ENCODE measurements at places on chromosomes 11 and 22.

- DNase-seq: no peak
- no peaks in the 10 kb centered on the region for H3K27me3 ChIP-seq
- no peaks in the 10 kb centered on the region for H3K4me1 ChIP-seq
- no peak overlapping the region for H3K27ac ChIP-seq
- no peak overlapping the region for H3K4me3 ChIP-seq
Measured at GRCh38 chr11:19558189-19558986, 154.2 kb upstream of the NAV2 start.

DNA sequence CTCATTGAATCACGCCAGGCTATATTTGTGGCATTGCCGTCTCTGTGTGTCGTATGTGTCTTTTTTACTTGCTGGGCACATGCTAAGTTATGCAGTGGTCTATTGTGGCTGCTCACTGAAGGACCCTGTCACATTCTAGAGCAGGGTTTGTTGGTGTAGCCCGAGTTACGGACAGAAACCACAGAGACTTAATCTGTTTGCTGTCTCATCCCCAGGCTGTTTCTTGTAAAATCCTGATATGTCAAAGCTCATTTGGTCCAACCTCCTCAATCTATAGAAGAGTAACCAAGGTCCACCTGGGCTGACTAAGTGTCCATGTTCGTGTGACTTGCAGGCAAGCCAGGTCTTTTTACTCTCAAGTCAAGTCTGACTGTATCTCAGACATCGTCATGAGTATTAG, 5.0 kb downstream of the DPF2 start:
- H3K4me1 ChIP-seq: peaks cover 13% of the 10 kb centered on the region
- H3K36me3 ChIP-seq: peaks cover 50% of the 10 kb centered on the region
- H3K4me3 ChIP-seq: no peak overlapping the region
- H3K27ac ChIP-seq: no peak overlapping the region

DNA sequence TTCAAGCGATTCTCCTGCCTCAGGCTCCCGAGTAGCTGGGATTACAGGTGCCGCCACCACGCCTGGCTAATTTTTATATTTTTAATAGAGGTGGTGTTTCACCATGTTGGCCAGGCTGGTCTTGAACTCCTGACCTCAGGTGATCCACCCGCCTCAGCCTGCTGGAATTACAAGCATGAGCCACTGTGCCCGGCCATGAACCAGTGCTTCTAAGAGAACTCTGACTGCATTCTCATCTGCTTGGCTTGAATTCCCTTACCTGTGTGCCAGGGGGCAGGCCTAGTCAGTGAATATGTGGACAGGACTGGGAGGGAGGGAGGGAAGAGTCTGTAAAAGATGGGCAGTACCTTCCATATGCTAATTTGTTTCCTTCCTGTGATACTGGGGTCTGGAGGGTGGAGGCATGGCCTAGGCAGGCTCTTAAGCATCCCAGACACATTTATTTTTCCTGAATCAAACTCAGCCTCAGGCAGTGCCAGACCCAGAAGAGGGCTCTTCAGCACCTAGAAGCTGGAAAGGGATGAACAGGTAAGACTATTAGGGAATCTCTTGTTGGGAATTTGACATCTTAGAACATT, 6.6 kb downstream of the RPS25 start:
- H3K27me3 ChIP-seq: no peaks in the 10 kb centered on the region
- no peak for DNase-seq
- H3K4me3 ChIP-seq: no peak overlapping the region
- H3K4me1 ChIP-seq: peaks cover 9% of the 10 kb centered on the region

DNA sequence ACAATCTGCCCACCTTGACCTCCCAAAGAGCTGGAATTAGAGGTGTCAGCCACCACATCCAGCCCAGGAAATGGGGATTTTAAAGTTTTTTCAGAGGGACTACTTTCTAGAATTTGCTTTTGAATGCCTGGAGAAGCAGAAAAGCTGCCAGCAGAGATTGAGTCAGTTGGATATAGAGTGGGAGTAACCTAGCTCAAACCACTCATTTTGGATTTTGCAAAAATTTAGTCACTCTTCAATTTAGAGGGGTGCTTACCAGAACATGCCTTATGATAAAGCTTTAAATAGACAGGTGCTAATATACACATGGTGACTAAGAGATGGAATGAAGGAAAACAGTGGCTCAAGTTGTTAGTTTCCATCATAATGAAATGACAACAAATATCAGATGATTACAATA, 26.5 kb upstream of the PSMA1 start:
- H3K27ac ChIP-seq: no peak overlapping the region
- H3K36me3 ChIP-seq: no peaks in the 10 kb centered on the region
- H3K27me3 ChIP-seq: peaks cover 3% of the 10 kb centered on the region
- no peaks in the 10 kb centered on the region for H3K4me1 ChIP-seq

- no peak overlapping the region for H3K27ac ChIP-seq
- peaks cover 42% of the 10 kb centered on the region for H3K27me3 ChIP-seq
- no peak for DNase-seq
- no peak overlapping the region for H3K4me3 ChIP-seq
- H3K4me1 ChIP-seq: peaks cover 13% of the 10 kb centered on the region
Measured at GRCh38 chr11:120562806-120563425, 51.4 kb downstream of the GRIK4 start.

DNA sequence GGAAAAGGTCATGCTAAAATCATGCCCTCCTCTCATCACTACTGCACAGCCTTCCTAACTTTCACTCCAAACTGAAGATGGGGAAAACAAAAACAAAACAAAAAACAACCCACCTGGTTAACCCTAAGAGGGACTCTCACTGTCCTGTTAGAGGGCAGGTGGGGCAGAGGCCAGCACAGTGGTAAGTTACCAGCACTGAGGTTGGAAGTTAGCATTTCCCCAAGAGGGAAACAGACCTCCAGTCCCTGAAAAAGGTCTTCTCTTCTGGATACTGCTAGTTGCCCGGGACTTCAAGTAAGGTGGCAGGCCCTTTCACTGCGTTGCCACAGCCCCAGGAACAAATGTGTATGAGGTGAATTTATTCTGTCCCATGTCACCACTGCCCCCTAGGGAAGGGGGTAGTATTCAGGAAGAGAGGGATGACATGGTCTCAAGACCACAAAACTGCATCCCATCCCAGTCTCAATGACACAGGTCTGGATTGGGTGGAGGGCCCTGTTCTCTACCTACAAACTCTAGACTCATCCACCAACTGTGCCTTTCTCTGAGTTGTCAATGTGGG, 792 bp upstream of the ADAMTS8 start:
- H3K4me1 ChIP-seq: peaks cover 17% of the 10 kb centered on the region

DNA sequence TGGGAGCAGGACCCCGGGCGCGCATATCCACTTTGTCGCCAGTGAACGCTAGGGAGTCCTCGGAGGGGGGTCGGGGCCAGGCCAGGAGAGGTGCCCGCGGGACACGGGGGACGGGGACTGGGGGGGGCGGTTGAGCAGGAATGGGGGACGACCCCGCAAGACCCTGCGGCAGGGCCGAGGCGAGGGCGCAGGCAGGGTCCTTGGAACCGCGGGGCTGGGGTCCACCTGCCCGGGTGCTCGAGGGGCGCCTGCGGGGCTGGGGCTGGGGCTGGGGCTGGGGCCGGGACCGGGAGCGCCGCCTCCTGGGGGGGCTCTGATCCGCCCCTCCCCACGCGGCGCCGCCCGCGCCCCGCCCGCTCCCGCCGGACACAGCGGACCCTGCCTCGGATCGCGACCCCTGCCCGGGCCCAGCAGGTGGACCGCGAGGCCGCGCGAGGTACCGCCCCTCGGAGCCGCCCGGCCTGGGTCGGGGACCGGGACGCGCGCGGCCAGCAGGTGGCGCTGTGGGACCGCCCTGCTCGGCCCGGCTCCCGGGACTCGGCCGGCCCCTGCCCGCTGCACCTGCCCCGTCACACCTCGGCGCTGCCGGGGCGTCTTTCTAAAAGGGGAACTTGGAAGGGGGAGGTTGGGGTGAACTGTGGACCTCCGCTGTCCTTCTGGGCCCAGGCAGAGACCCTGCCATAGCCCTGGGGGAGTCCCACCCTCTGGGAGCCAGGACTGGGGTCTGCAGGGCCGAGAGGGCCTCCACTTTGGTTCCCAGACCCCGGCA, 11.0 kb downstream of the CRELD2 start:
- no peaks in the 10 kb centered on the region for H3K36me3 ChIP-seq
- peak overlapping the region; percentile 21 for H3K4me3 ChIP-seq
- DNase-seq: peak; percentile 93

DNA sequence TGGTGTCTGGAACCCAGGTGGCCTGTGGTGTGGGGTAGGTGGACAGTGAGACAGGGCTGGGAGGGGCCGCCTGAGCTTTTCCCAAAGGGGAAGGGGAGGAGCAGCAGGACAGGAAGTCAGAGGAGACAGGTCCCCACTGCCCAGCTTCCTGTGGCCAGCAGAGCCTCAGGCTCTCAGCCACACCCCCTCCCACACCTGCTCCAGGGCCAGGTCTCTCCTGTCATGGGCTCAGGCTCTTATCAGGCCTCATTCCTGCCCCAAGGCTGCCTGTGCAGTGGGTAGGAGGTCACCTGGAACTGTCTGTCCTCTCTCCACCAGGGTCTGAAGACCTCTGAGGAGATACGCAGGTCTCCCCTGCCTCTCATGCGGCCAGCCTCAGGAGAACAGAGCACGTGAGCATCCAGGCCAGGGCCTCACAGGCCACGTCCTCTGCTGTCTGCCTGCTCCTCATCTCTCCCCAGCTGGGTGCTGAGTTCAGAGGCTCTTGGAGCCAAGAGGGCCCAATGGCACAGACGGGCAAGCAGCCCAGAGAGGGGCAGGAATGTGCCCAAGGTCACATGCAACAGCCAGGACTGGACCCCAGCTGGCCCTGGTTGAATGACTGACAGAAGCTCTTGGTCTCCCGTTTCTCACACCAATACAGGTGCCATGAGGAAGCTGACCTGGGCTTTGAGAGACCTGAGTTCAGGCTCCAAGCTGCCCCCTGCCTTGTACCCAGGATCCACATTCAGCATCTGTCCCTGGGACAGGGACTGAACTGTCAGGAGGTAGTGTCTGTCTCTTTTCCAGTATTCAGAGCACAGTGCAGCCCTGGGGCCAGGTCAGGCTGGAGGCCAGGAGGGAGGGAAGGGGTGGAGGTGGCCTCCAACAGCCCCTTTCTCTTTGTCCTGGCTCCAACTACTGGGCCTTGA, 16.7 kb downstream of the STARD10 start:
- DNase-seq: no peak
- no peak overlapping the region for H3K27ac ChIP-seq
- no peaks in the 10 kb centered on the region for H3K27me3 ChIP-seq
- peaks cover 20% of the 10 kb centered on the region for H3K4me1 ChIP-seq

DNA sequence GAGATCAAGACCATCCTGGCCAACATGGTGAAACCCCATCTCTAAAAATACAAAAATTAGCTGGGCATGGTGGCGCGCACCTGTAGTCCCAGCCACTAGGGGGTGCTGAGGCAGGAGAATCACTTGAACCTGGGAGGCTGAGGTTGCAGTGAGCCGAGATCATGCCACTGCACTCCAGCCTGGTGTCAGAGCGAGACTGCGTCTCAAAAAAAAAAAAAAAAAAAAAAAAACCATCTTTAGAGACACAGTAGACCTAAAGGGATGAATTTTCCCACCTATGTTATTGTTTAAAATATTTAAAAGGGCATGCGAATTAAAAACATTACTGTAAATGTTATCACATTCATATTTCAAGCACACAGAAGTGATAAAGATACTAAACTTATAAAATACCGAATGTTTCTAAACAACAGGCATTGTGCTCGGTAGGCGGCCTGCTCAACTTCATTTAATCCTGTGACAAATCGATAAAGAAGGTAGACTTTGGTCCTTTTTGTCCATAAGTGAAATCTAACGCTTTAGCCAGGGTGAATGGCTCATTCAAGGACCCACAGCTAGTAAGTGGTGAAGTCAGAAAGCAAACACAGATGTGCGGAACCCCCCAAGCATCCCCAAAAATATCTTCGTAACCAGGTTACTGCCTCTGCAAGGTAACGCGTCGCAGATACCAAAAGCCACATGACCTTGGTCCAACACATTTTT, 16.1 kb downstream of the NCAPD3 start:
- no peaks in the 10 kb centered on the region for H3K4me1 ChIP-seq
- H3K27ac ChIP-seq: no peak overlapping the region
- DNase-seq: peak; percentile 60
- no peak overlapping the region for H3K4me3 ChIP-seq
- H3K36me3 ChIP-seq: peaks cover 41% of the 10 kb centered on the region

DNA sequence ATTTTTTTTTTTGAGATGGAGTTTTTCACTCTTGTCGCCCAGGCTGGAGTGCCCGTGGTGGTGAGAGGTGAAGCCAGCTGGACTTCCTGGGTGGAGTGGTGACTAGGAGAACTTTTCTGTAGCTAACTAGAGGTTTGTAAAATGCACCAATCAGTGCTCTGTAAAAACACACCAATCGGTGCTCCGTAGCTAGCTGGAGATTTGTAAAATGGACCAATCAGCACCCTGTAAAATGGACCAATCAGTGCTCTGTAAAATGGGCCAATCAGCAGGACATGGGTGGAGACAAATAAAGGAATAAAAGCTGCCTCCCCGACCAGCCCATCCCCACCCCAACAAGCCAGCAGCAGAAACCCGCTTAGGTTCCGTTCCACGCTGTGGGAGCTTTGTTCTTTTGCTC, 4.4 kb upstream of the RAPSN start:
- no peaks in the 10 kb centered on the region for H3K4me1 ChIP-seq
- DNase-seq: no peak
- no peak overlapping the region for H3K4me3 ChIP-seq
- no peaks in the 10 kb centered on the region for H3K36me3 ChIP-seq
- H3K27me3 ChIP-seq: no peaks in the 10 kb centered on the region

DNA sequence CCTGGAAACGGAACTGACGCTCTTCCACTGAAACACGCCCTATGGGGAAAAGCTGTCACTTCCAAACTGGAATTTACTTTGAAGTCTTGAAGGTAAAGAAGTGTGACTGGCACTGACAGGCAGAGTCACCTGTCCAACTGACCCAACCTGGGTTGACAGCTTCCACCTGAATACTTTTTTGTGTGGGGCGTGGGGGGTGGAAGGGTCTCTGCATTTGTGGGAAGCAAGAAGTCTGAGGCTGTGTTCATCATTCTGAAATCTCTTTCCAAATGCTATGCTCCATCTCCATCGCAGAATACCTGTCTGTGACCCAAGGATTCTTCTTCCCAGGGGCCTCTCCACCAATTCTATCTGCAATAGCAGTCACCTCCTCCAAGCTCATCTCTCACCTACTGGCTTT, 7.8 kb downstream of the IFT27 start:
- H3K4me1 ChIP-seq: no peaks in the 10 kb centered on the region
- no peak overlapping the region for H3K27ac ChIP-seq
- peaks cover 14% of the 10 kb centered on the region for H3K36me3 ChIP-seq
- H3K27me3 ChIP-seq: no peaks in the 10 kb centered on the region
- H3K4me3 ChIP-seq: no peak overlapping the region

GRCh38 chr11:90373971-90374370, 151.1 kb upstream of the CHORDC1 start:
- H3K27ac ChIP-seq: no peak overlapping the region
- H3K4me3 ChIP-seq: no peak overlapping the region
- H3K4me1 ChIP-seq: no peaks in the 10 kb centered on the region

GRCh38 chr11:66239998-66240780, 28.2 kb upstream of the RAB1B start:
- H3K36me3 ChIP-seq: peaks cover 89% of the 10 kb centered on the region
- DNase-seq: no peak
- no peak overlapping the region for H3K27ac ChIP-seq

DNA sequence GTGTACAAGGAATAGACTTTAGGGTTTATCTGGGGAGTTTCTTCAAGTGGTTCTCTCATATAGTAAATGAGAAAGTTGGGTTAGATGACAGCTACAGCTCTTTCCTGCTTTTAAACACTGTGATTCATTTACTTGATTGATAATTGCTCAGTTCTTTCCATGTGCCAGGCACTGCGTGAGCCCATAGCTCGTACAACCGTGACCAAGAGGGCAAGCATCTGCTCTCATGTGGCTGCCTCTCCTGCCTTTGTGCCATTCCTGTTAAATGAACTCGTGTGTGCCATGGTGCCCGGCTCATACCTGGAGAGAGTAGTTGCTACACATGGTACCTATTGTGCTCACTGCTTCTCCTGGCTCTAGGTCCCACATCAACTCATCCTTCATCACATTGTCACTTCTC, 206.3 kb downstream of the SNX19 start:
- H3K27ac ChIP-seq: no peak overlapping the region
- H3K4me3 ChIP-seq: no peak overlapping the region
- no peaks in the 10 kb centered on the region for H3K27me3 ChIP-seq

All from B cell (primary cell).